Spinal cord (tissue), 10 donors: ENCODE measurements at places on chromosomes 13 and 19. TPM values are rescaled to one million over a fixed set of nuclear protein-coding genes. Genes with fewer than 3 reads are reported as not detected.

Gene TNFRSF19
- 30.8 TPM for total RNA-seq

Gene SHANK1
- total RNA-seq = 8.4 TPM

Gene ZNF581
- 10.5 TPM for total RNA-seq

Gene CPAMD8
- 117 TPM for total RNA-seq

Gene PRTN3
- 3.8 TPM for total RNA-seq

Gene C13orf46
- total RNA-seq = 0.20 TPM

Gene KLK12
- total RNA-seq = not detected

Gene FLT3LG
- total RNA-seq = 4.1 TPM

Gene KLK8
- total RNA-seq = 1.4 TPM

Gene RASIP1
- 11.9 TPM for total RNA-seq

Gene CGB5
- total RNA-seq = 1.4 TPM

Gene CD79A
- total RNA-seq = 0.59 TPM

Gene ZNF568
- total RNA-seq = 40.5 TPM

Gene PLA2G4C
- 10.4 TPM for total RNA-seq

Gene C13orf42
- total RNA-seq = 0.10 TPM
